ENCODE measurements at places on chromosomes 12 and 14.

- DNase-seq, result no peak
These were observed 1.4 kb downstream of the LRP10 start for GRCh38 chr14:22872833-22873520.

GRCh38 chr12:92146497-92147224 lies 1.0 kb upstream of the BTG1 start:
- DNase-seq, result peak; percentile 8

- DNase-seq, result no peak
These were observed 46.8 kb downstream of the ATP2B1 start for GRCh38 chr12:89661706-89662330.

DNA sequence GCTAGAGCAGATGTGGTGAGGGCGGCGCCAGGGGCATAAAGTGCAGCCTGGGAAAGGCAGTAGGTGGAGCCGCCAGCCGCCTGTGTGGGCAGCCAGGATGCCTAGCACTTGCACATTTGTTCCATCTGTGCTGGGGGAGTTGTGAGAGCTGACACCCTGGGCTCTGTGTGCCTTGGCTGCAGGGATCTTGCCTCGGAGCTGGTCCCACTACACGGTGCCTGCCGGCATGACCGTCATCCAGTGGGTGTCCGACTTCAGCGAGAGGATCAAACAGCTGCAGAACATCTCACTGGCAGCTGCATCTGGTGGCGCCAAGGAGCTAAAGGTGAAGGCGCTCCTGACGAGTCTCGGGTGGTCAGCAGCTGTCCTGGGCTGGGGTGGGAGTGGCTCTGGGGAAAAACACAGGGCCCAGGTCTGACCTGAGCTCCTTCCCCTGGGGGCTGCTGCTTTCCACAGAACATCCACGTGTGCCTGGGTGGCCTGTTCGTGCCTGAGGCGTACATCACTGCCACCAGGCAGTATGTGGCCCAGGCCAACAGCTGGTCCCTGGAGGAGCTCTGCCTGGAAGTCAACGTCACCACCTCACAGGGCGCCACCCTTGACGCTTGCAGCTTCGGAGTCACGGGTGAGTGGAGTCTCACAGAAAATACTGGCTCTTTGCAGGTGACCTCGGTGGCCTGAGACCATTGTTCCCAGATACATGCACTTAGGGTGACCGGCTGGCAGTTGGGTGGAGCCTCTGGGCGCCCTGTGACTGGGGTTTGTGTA lies 37.4 kb downstream of the HSP90AA1 start:
- DNase-seq, result no peak

GRCh38 chr12:49776858-49777257 lies 35.5 kb downstream of the TMBIM6 start:
- no peak for DNase-seq

GRCh38 chr14:71716041-71716772 lies 216.0 kb upstream of the RGS6 start:
- no peak for DNase-seq

DNA sequence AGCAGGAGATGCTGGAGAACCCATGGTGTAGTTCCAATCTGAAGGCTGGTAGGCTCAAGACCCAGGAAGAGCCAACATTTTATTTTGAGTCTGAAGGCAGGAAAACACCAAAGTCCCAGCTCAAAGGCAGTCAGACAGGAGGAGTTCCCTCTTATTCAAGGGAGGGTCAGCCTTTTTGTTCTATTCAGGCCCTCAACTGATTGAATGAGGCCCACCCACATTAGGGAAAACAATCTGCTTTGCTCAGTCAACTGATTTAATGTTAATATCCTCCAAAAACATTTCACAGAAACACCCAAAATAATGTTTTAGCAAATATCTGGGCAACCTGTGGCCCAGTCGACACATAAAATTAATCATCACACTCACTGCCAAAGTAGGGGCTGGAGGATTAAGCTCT lies 130.8 kb downstream of the LMNTD1 start:
- DNase-seq, result no peak

- DNase-seq, result no peak
These were observed 90.2 kb downstream of the CHGA start for GRCh38 chr14:93012951-93013719.

GRCh38 chr12:47636908-47637780 lies 68.7 kb downstream of the RPAP3 start:
- peak; percentile 45 for DNase-seq

- DNase-seq, result no peak
These were observed 123.3 kb downstream of the CEP83 start for GRCh38 chr12:94336211-94336925.

GRCh38 chr14:104972301-104973134 lies 5.7 kb downstream of the AHNAK2 start:
- no peak for DNase-seq
